ENCODE measurements at places on chromosomes 3 and 15. TPM values are rescaled to one million over a fixed set of nuclear protein-coding genes. Genes with fewer than 3 reads are reported as not detected.

The MNS1 gene
- 0.42 TPM for total RNA-seq

DNA sequence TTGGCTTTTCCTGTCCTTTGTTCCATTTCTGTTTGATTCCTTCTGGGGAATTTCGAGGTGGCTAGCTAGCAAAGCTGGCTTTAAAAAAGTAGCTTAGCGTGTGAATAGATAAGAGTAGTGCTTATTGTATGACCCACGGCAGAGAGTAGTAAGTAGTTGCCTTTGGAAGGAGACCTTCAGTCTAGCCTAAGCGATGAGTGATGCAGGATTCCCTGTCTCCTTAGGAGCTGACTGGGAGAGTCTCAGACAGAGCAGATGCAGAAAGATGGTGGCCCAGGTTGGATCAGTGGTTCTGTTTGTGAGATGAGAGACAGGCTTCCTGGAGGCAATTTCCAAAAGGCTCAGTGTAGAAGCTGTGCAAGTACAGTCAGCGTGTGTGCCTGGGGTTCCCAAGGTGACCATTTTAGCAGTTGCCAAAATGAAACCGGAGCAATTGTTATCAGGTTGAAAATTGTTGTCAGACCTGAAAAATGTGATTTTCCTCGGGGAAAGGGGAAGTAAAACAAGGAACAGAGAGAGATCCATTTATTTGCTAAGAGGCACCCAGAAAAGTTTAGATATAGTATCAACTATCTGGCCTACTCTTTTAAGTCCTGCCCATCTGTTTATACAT lies 681 bp upstream of the IL5RA start:
- H3K4me1 ChIP-seq: peaks cover 6% of the 10 kb centered on the region
- H3K27ac ChIP-seq: no peak overlapping the region
- peaks cover 6% of the 10 kb centered on the region for H3K27me3 ChIP-seq
- no peak for DNase-seq

The CEMIP gene
- 0.04 TPM for total RNA-seq

- H3K36me3 ChIP-seq: no peaks in the 10 kb centered on the region
- peak overlapping the region; percentile 90 for H3K27ac ChIP-seq
- H3K4me1 ChIP-seq: peaks cover 13% of the 10 kb centered on the region
Measured at GRCh38 chr15:68228971-68229385, 550 bp downstream of the CLN6 start.

GRCh38 chr3:95048564-95048963 lies 985.7 kb downstream of the NSUN3 start:
- no peaks in the 10 kb centered on the region for H3K4me1 ChIP-seq
- no peaks in the 10 kb centered on the region for H3K36me3 ChIP-seq
- H3K27ac ChIP-seq: no peak overlapping the region
- no peaks in the 10 kb centered on the region for H3K27me3 ChIP-seq

The YEATS2 gene
- 21.2 TPM for total RNA-seq

- DNase-seq: no peak
- H3K36me3 ChIP-seq: no peaks in the 10 kb centered on the region
- no peaks in the 10 kb centered on the region for H3K4me1 ChIP-seq
- no peaks in the 10 kb centered on the region for H3K27me3 ChIP-seq
Measured at GRCh38 chr3:190446573-190447279, 3.0 kb downstream of the TMEM207 start.

GRCh38 chr3:43582866-43583265 lies 38.9 kb downstream of the ANO10 start:
- H3K27ac ChIP-seq: peak overlapping the region; percentile 24
- peaks cover 15% of the 10 kb centered on the region for H3K4me1 ChIP-seq
- H3K27me3 ChIP-seq: no peaks in the 10 kb centered on the region
- DNase-seq: no peak

DNA sequence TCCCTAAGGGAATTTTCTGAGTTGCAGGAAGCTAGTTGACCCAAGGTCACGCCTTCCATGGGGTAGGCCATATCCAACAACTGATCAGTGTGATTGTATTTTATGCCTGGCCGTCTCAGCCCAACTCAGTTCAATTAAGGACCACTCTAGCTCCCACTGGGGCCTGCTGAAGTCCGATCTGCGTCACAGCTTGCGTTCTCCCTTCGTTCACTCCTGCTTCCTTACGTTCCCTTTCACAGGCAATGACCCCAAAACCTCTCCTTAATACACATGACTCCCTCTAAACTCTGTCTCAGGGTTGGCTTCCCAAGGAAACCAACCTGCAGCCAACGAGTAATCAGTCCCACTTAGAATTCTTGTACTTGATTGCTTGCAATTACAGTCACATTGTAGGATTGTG lies 428.0 kb downstream of the RBMS3 start:
- no peaks in the 10 kb centered on the region for H3K36me3 ChIP-seq
- H3K27ac ChIP-seq: no peak overlapping the region
- no peaks in the 10 kb centered on the region for H3K27me3 ChIP-seq
- H3K4me3 ChIP-seq: no peak overlapping the region
- DNase-seq: peak; percentile 33
- peaks cover 30% of the 10 kb centered on the region for H3K4me1 ChIP-seq

GRCh38 chr3:117298273-117298672 lies 588.7 kb downstream of the TUSC7 start:
- DNase-seq: no peak
- H3K36me3 ChIP-seq: no peaks in the 10 kb centered on the region
- H3K4me3 ChIP-seq: no peak overlapping the region
- no peaks in the 10 kb centered on the region for H3K4me1 ChIP-seq
- no peaks in the 10 kb centered on the region for H3K27me3 ChIP-seq

The FBXW12 gene
- total RNA-seq: not detected

The SI gene
- total RNA-seq: not detected

DNA sequence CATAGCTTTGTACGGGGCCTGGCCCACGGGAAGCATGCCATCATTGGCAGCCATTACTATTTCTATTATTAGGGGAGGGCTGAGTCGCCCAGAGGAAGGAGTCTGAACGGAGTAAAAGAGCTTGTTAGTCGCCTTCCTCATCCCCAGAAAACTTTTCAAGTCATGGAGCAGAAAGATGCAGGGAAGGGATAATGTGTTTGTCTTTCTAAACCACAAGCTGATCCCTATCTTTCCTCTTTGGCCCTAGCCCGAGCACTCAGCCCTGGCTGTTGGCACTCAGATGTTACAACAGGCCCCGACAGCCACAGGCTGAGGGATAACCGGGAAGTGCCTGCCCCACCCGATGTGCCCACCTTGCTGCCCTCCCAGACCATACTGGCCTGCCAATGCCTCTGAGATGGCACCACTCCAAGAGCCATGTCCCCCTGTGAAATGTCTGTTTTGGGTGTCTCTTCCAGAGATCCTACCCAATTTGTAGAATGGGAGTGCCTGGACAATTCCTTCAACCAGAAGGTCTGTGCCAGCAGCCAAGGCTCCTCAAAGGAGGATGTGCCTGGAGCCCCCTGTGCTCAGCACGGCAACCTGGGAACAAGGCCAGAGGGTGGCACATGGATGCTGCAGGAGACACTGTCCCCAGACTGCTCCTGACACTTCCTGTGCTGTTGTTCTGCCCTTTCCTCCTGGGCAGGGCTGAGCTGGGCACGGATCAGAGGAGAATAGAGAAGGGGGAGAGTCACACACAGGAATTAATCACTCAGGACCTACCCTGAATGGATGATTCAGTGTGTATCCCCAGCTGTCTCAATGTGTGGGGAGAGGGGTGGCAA lies 10.8 kb downstream of the PAK6 start:
- no peak overlapping the region for H3K4me3 ChIP-seq
- DNase-seq: no peak
- H3K27me3 ChIP-seq: peaks cover 11% of the 10 kb centered on the region
- peaks cover 15% of the 10 kb centered on the region for H3K4me1 ChIP-seq
- no peak overlapping the region for H3K27ac ChIP-seq

GRCh38 chr3:100125161-100125938 lies 11.0 kb upstream of the FILIP1L start:
- peaks cover 4% of the 10 kb centered on the region for H3K4me1 ChIP-seq
- peak overlapping the region; percentile 52 for H3K27ac ChIP-seq
- H3K27me3 ChIP-seq: no peaks in the 10 kb centered on the region
- no peaks in the 10 kb centered on the region for H3K36me3 ChIP-seq
- DNase-seq: no peak

DNA sequence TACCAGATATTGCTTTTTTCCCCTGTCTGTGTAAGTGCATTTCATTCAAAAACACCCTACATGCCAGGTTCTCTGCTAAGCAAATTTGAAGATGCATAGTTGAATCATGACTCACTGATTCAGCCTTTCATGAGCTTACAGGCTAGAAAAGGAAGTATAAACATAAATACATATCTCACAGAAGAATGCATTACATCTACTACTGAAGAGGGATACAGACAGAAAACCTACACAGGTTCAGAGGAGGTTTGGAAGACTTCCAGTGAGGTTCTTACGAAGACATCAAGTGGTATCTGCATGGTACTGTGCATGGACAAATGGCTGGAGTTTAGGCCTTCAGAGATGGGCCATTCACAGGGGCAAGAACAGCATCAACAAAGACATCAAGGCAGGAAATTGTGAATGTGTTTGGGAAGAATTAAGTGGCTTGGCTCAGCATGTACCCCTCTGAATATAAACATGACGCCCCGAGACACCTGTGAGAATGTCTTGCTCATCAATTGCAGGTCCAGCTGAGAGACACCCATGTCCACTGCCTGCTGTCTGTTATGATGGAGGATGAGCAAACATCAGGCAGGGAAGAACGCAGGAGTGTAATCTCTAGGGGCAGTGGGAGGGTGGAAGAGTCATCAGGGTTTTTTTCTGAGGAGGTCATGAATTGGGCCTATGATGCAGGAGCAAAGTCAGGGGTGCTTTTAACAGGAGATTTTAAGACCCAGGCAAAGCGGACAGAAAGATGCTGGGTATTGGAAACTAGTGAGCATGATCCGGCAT lies 105.1 kb upstream of the GALNT15 start:
- H3K4me3 ChIP-seq: no peak overlapping the region
- no peaks in the 10 kb centered on the region for H3K27me3 ChIP-seq
- no peaks in the 10 kb centered on the region for H3K4me1 ChIP-seq
- no peaks in the 10 kb centered on the region for H3K36me3 ChIP-seq
- H3K27ac ChIP-seq: no peak overlapping the region

DNA sequence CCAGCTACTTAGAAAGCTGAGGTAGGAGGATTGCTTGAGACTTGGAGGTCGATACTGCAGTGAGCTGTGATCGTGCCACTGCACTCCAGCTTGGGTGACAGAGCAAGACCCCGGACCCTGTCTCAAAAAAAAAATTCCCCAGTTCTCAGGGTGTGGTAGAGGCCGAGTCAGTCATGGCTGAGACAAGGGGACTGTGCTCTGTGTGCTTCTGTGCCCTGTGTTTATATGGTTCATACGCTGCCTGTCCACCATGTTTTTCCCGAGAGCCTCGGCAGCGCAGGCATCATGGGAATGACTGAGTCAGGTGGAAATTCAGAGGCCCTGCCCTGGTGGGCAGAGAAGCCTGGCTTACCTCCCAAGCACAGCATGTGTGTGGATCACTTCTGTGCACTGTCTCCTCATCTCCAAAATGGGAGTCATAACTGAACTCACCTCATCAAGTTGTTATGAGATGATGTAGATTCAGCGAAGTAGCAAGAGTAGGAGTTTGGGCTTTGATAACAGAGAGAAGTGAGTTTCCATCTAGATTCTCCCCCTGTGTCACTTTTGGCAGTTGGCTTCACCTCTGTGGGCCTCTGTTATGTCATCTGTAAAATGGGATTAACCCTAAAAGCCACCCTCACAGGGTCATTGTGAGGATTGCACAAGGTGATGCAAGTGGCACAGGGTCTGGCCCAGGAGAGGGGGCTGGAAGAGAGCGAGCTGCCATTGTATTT lies 56.9 kb downstream of the FLNB start:
- H3K36me3 ChIP-seq: no peaks in the 10 kb centered on the region
- no peaks in the 10 kb centered on the region for H3K27me3 ChIP-seq
- peaks cover 43% of the 10 kb centered on the region for H3K4me1 ChIP-seq
- no peak for DNase-seq
- no peak overlapping the region for H3K4me3 ChIP-seq

- no peaks in the 10 kb centered on the region for H3K27me3 ChIP-seq
- no peak overlapping the region for H3K27ac ChIP-seq
- H3K4me1 ChIP-seq: peaks cover 54% of the 10 kb centered on the region
- H3K36me3 ChIP-seq: peaks cover 12% of the 10 kb centered on the region
Measured at GRCh38 chr3:152346058-152346457, 77.3 kb downstream of the MBNL1 start.

The DNAJA4 gene
- 152 TPM for total RNA-seq

The CHRD gene
- 6.8 TPM for total RNA-seq

GRCh38 chr3:72255191-72255590 lies 470.2 kb upstream of the PROK2 start:
- H3K4me1 ChIP-seq: peaks cover 22% of the 10 kb centered on the region
- peak; percentile 40 for DNase-seq

DNA sequence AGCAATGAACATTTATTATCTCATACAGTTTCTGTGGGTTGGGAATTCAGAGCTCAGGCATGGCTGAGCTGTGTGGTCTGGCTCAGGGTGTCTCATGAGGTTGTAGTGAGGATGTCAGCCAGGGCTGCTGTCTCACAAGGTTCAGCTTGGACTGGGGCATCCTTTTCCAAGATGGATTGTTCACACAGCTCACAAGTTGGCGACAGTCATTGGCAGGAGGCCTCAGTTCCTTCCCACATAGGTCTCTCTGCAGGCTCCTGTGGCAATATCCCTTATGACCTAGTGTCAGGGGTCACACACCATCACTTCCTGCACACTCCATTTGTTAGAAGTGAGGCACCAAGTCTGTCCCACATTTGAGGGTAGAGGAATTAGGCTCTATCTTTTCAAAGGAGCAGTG lies 56.0 kb downstream of the RPLP1 start:
- H3K4me1 ChIP-seq: no peaks in the 10 kb centered on the region
- DNase-seq: no peak
- no peaks in the 10 kb centered on the region for H3K36me3 ChIP-seq
- no peak overlapping the region for H3K4me3 ChIP-seq
- no peaks in the 10 kb centered on the region for H3K27me3 ChIP-seq

GRCh38 chr15:101388046-101388445 lies 93.0 kb upstream of the SNRPA1 start:
- no peak for DNase-seq
- no peaks in the 10 kb centered on the region for H3K27me3 ChIP-seq
- H3K27ac ChIP-seq: no peak overlapping the region

DNA sequence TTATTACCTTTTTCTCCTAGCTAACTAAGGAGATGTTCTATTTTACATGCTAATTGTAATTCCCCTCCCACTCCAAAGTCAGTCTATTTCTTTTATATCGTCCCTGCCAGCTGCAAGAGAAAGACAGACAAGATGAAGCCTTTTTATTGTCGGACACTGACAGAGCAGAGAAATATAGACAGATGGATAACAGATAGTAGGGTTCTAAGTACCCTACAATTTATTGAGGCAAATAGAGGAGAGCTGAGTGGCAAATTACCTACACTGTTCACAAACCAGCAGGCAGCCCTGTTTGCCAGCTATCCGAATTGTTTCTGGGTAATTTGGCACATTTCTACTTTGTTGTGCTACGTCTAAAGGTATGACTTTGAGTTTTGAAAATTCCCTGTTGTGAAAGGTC lies 392.3 kb upstream of the ZNF717 start:
- no peaks in the 10 kb centered on the region for H3K27me3 ChIP-seq
- DNase-seq: no peak
- H3K4me3 ChIP-seq: no peak overlapping the region
- H3K27ac ChIP-seq: no peak overlapping the region
- no peaks in the 10 kb centered on the region for H3K36me3 ChIP-seq

The TLR9 gene
- total RNA-seq: 0.12 TPM

All from heart left ventricle (tissue), 16 donors.